ENCODE measurements at places on chromosomes 2 and 18. TPM values are rescaled to one million over a fixed set of nuclear protein-coding genes. Genes with fewer than 3 reads are reported as not detected.

The ORC4 gene
- 56.3 TPM for total RNA-seq

DNA sequence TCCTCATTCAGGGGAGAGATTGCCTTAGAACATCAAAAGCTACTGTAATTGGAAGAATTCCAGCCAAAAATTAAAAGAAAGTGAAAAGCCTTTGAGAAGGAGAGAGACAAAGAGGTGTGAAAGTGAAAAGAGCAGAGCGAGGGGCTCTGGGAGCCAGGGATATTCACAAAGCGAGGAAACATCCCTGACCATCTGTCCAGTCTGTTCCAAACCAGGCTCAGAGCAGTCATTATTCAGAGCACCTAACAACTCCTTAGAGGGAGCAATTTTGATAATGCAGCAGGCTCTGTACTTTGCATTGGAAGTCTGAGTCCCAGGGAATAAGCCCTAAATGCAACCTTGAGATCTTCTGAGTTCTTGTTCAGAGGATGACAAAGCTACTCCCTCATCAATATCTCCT, 119.1 kb upstream of the LYPD1 start:
- no peak for DNase-seq

The LBX2 gene
- total RNA-seq: 11.4 TPM

DNA sequence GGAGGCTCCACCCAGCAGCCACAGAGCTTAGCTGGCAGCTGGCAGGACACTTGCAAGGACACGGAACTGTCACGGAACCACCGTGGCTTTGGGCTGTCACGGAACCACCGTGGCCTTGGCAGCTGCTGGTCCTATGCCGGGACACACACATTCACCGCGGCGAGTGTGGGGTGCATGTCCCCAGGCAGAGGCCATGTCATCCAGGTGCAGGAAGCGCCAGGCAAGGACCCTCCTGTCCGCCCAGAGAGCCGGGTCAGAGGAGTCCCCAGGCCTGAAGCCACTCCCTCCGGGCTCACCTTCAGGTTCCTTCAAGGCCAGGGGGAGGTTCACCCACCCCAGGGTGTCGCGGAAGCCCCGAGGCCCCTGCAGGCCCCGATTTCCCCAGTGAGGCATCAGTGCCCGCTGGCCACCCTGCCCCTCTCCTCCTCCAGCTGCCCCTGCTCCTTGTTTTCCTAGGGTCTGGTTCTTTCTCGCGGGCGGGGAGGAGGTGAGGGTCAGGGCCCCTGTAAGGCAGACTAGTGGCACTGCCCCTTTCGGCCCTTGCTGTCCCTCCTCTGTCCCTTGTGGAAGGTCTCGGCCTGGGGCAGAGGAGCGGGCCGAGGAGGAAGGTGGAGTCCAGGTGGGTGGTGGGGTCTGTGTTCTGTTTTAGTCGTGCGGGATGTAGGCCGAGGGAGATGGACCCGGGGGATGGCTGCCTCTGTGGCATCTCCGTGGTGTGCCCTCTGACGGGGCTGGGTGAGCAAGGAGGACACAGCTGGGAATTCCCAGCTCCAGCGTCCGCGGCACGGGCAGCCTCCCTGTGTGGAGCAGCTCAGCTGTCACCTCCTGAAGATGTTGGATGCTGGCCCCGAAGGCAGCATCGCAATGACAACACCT, 60.6 kb downstream of the NFATC1 start:
- DNase-seq: no peak

- DNase-seq: peak; percentile 31
Measured at GRCh38 chr2:177753682-177754491, 318.7 kb downstream of the PDE11A start.

The TACR1 gene
- total RNA-seq: 0.07 TPM

GRCh38 chr2:50225021-50225928, 806.7 kb downstream of the NRXN1 start:
- DNase-seq: no peak

DNA sequence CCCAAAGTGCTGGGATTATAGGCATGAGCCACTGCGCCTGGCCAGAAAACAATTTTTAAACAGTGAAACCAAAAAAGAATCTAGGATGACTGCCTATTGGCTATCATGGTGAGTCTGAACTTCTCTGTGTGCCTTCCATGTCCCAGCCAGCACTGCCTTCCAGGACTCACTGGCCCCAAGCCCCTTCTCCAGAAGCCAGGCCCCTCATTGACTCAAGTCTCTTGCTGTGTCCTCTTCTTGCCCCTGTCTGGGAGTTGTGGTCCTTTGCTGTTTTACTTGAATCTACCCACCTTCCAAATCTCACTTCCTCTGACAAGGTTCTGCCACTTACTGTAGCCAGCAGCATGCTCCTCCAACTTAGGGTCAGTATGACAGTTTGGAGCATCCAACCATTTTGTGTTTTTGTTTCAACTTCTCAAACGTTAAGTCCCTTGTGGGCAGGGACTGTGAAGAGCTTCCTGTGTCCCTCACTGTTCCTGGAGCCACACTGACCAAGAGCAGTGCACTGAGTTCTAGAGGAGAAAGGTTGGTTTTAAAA, 41.7 kb downstream of the ST3GAL5 start:
- DNase-seq: no peak

The DNAJC27 gene
- 5.1 TPM for total RNA-seq

- DNase-seq: no peak
Measured at GRCh38 chr2:149703281-149703680, 115.7 kb upstream of the MMADHC start.

- DNase-seq: no peak
Measured at GRCh38 chr2:174595891-174596397, 1.7 kb downstream of the WIPF1 start.

DNA sequence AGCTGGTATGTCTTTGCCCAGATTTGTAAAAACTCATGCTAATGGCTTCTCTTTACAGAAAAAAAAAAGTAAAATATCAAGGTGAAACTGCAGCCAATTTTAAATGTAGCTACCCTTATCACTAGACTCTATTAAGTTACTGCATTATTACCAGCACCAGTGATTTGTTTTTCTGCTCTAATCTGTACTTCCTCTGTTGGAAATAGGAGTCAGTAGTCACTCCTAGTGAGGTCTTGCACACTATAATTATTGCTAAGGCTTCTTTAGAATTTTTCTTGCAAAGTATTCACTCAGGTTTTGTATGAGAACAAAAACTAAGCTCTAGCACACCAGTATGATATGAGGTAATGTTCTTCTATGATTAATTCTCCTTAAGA, 215.5 kb downstream of the XIRP2 start:
- DNase-seq: no peak

GRCh38 chr2:62334009-62334408, 138.1 kb downstream of the B3GNT2 start:
- DNase-seq: no peak

DNA sequence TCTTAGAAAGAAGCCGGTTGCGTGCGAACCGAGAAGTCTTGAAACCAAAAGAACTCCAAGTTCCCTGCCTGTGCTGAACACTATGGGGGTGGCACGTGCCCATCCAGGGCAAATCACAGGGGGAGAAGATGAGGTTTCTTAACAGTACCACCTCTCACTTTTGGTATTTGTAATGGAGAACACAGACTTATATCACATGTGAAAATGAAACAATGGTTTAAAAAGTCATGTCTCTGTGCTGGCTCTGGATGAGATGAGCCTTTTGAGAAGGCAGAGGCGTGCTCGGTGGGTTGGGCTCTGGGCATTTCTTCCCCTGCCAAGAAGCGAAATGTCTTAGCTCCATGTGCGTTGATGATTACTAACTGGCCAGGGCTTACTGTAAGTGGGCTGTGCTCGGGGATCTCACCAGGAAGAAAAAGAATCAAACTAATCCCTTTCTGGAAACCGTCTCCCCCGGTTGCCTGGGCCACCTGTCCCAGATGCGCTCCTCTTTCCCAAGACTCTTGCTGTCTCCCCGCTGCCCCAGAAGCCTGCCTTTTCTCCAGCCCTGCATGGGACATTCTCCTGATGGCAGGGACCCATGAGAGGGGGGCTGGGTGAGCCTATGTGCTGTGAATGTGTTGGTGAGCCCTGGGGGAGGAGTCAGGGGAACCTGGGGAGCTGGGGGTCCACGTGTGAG, 252.9 kb downstream of the PRKCE start:
- no peak for DNase-seq

DNA sequence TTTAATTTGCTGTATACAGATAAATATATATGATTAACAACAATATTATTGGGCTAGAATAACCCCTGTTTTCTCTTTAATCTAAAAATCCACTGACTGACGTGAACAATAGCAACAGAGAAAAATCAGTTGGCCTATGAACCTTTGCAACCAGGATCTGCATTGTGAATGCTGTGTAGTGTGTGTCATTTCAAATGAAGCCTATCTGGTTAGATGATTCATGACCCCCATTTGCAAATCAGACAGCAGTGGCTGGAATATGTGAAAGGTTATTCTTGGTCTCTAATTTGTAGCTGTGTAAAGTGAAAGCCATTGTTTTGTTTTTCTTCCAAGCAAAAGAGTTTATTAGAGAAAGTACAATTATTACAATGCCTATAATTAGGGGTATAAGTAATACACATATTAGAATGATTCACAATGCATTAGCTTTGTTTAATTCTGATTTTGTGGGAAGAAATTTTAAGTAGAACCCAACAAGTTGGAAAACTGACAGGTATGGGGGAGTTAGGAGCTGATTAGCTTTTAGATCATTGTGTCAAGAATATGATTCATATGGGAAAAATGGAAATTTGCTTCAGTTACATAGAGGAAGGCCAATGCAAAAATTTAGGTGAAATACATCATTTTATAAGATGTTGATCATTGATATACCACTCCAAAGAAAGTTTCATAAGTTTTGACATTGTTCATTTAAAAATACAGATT, 1362.2 kb upstream of the TMEFF2 start:
- no peak for DNase-seq

GRCh38 chr2:182666674-182667314, 49.3 kb upstream of the DNAJC10 start:
- DNase-seq: peak; percentile 20

GRCh38 chr2:162091325-162092007, 17.5 kb upstream of the DPP4 start:
- DNase-seq: peak; percentile 91

- DNase-seq: no peak
Measured at GRCh38 chr2:84832772-84833461, 48.0 kb downstream of the TRABD2A start.

DNA sequence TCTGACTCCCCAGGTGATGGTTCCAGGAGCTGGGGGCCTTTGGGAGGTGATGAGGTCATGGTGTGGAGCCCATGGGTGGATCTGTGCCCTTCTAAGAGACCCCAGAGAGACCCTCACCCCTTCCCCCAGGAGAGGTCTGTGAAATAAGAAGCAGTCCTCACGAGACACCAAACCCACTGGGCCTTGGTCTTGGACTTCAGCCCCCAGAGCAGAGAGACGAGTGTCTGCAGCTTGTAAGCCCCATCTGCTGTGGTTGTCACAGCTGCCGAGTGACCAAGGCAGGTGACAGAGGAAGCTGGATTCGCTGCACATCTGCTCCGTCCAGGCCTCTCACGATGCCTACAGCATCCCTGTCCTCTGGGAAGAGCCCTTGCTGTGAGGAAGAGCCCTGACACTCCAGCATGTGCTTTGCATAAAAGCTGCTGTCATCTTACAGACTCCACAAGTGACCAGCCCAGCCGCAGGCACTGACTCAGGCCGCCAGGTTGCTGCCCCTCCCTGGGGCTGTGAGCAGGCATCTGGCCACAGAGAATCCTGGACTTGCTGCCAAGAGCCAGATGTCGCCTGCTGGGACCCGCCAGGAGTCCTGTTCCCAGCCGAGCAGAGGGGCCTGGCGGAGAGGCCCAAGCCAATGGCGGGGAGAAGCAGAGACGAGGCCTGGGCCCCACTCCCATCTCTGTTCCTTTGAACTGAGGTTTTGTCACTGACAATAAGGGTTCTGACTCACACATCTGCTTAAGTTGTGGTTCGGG, 150.8 kb downstream of the PXDN start:
- no peak for DNase-seq

The GPN1 gene
- 45.9 TPM for total RNA-seq

GRCh38 chr2:237143676-237144440, 58.2 kb downstream of the COPS8 start:
- DNase-seq: no peak

DNA sequence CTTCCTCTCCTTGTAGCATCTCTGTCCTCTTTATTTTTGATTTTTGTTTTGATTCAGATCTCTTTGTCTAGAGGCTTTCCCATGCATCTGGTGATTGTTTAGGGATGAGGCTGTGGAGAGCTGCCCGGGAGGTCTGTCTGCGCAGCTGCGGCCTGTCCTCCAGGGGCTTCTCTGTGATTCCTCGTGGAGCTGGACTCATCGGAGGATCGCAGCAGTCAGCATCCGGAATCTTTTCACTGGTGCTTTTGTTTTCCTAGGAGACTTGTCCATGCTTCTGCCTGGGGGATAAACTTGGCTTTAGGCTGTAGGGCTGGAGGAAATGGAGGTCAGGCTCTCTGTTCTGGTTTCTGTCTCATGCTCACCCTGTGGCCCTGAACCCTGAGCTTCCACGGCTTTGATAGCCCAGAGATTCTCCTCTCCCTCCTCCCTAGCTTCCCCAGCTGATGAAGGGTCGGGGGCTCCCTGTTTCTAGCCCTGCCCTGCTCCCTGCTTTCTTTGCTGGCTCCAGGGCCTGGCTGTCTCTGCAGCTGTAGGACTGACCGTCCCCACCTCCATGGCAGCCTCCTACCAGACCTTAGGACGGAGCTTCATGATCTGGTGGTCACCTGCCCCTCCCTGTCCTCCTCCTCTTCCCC, 35.5 kb downstream of the ZNF532 start:
- DNase-seq: no peak

- DNase-seq: no peak
Measured at GRCh38 chr18:47830772-47831171, 99.7 kb downstream of the SMAD2 start.

GRCh38 chr2:147632198-147632597, 212.6 kb upstream of the ACVR2A start:
- no peak for DNase-seq

The GALNT13 gene
- not detected for total RNA-seq

GRCh38 chr2:124328397-124328796, 303.3 kb downstream of the CNTNAP5 start:
- DNase-seq: no peak

DNA sequence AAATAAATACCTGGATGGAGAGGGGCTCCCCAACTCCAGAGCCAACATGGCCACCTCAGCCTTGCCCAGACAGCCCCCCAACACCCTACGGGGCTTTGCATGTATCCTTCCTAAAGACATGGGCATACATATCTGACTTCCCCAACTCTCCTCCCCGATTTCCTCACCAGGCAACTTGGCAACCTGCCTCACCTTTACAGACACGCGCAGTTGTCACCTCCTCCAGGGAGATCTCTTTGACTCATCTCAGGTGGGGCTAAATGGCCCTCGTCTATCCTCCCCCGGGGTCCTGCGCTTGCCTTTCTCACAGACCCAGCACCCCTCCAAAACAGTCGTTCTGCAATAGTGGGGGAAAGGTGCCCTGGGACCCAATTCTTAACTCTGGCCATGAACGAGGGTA, 10.6 kb upstream of the BIN1 start:
- DNase-seq: no peak
